ENCODE measurements at places on chromosomes 5 and 9.

DNA sequence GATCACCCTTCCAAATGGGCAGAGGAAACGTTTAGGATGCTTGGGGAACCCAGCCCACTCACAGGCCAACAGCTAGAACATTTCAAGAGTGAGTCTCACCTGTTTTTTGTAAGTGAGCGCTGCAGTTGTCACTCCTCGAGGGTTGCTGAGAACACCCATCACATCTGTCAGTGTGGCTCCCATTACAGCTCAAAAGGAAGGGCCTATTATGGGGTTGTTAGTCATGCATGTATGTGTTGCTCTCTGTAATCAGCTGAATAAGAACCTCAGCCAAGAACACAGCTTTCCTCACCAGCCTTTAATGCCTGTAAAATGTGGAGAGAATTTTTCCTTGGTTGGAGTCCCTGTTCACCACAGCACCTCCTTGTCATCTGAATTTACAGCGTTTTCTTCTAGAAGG lies 196.3 kb upstream of the KLF4 start:
- no peak for DNase-seq

DNA sequence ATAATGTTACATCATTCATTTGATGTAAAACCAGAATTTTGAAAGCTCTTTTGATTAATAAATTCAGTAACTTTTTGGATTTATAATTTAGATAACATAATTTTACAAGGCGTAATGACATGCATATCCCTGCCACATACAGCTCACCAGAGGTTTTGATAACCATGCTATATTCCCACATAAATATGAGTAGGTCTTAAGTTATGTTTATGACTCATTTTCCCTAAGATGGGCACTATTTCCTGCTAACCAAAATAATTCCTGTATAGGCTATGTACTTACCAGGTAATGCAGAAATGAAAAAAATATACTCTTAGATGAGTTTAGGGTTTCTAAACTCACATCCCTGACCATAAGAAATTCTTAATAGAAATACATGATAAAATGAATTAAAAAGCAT lies 93.9 kb upstream of the EDIL3 start:
- no peak for DNase-seq

GRCh38 chr9:22976454-22976853 lies 529.8 kb downstream of the DMRTA1 start:
- DNase-seq = no peak

GRCh38 chr5:58450018-58450417 lies 9.9 kb downstream of the PLK2 start:
- no peak for DNase-seq

DNA sequence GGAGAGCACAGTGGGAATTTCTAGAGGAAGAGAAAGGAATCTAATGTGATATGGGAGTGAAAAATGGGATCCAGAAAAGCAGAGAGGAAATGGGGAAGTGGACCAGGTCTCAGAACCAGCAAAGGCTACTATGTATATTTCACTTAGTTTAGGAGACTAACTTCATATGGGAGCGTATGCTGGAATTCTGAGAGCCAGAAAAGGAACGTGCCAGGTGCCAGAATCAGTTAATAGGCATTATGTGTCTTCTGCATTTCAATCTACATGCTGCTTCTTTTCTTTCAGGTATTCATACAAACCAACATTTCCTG lies 28.5 kb upstream of the IFNA14 start:
- no peak for DNase-seq

DNA sequence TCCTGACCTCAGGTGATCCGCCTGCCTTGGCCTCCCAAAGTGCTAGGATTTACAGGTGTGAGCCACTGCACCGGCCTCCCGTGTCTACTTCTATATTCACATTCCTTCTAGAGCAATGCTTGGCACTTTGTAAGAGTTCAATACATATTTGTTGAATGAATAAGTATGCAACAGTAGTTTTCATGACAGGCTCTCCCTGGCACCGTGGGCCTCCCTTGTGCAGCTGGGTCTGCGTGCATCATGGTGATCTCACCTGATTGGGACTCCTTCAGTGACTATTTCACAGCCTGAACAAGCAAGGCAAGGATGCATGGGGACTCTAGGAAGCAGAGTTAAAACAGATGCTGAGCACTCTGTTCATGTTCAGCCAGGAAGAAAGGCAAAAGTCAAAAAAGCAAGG lies 6.8 kb upstream of the ZBTB34 start:
- no peak for DNase-seq

GRCh38 chr5:179906795-179907555 lies 722 bp downstream of the TBC1D9B start:
- DNase-seq = no peak

DNA sequence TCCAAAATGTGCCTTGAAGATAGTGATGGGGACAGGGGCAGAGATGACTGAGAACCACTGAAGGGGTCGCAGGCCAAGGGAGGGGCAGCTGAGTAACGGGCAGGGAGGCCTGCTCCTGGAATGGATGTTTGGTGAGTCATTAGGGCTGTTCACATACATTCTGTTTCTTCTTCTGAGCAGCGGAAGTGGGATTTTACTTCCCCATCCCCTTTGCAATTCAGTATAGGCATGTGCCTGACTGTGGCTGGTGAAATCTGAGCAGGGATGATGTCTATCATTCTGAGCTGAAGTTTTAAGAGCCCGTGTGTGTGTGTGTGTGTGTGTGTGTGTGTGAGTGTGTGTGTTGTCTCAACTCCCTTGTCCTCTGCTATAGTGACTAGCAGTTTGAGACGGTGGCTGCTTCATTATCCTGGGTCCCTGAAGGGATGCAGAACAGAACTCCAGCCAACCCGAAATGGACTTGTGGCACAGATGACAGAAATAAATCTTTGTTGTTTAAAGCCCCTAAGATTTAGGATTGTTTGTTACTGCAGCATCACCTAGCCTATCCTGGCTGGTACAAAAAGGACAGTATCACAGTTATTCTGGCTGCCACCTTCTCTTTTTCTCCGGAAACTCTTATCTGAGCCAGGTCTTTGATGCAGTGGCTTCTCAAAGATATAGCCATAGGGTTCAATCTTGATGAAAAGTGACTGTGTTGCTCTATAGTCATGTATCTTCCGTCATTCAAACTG lies 29.2 kb upstream of the TGFBI start:
- DNase-seq = no peak

- peak; percentile 59 for DNase-seq
Observed at GRCh38 chr5:138352722-138353559, 456 bp downstream of the KDM3B start.

DNA sequence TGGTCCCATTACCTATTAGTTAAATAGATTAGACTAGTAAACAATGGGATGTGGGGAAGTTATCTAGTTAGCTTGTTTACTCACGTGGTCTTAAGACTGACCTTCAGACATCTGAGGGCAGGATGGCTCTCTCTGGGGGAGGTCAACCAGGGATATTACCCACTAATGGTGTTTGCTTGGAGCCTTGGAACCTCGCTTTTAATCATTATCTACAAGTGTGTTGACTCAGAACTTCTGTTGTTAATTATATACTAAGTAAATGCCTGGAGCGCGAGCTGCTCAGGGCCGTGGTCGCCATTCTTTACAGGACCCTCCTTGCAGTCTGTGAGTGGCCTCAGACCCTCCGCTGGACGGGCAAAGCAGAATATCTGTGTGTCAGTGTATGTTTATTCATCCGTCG lies 48.5 kb upstream of the ZNF354A start:
- no peak for DNase-seq

- no peak for DNase-seq
Observed at GRCh38 chr9:105142406-105143135, 101.9 kb upstream of the SLC44A1 start.

All from tibial artery (tissue), 4 donors.